ENCODE measurements at places on chromosomes 7 and 10.

DNA sequence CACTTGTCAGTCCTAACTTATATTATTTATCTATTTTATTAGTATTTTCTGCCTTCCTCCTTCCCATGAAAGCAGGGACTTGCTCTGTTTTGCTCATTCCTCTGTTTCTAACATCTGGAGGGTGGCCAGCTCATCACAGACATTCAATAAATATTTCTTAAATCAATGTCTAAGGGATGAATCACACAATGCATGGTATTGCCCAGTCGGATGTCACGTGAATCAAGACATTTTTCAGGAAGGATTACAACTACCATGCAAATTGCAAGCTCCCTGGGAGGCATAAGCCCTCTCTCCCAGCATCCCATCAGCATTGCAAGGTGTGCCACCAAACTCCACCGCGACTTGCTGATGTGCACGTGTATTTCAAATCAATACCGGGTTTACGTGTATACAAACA is 146.6 kb upstream of the RNF32 start:
- DNase-seq = peak; percentile 47

- no peak for DNase-seq
These were observed 30.1 kb upstream of the TNPO3 start for GRCh38 chr7:129084801-129085551.

- DNase-seq = no peak
These were observed 13.6 kb downstream of the KPNA7 start for GRCh38 chr7:99194301-99194700.

DNA sequence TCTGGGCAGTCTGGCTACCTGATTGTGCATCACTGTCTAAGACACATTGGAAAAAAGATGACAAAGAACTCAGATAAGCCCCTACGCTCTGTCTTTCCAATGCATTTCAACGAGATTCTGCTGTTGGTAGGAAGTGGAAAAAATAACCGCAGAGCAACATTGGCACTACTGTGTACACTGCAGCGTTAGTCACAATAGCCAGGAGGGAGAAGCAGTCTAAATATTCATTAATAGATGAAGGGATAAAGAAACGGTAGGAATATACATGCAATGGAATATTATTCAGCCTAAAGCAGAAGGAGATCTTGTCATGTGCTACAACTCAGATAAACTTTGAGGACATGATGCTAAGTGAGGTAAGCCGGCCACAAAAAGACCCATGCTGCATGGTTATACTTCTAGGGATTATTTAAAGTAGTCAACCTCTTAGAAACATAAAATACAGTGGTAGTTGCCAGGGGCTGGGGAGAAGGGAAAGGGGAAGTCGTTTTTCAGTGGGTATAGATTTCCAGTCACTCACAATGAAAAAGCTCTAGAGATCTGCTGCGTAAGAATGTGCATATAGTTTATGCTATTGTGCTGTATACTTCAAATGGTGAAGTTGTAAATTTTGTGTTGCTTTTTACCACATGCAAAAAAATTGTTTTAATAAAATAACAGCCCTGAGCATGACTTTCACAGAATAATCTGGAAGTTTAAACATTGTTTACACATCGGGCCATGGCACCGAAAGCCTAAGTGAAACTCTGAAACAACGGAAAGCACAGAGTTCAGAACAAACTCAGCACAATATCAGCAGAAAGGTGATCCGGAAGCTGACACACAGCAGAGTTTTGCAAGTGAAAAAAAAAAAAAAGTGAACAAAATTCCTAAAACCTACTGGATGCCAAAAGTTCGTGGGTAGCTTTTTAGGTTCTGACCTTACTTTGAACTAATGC is 40.1 kb downstream of the ELMO1 start:
- no peak for DNase-seq

GRCh38 chr7:121344093-121344492 is 15.3 kb downstream of the WNT16 start:
- DNase-seq = no peak

DNA sequence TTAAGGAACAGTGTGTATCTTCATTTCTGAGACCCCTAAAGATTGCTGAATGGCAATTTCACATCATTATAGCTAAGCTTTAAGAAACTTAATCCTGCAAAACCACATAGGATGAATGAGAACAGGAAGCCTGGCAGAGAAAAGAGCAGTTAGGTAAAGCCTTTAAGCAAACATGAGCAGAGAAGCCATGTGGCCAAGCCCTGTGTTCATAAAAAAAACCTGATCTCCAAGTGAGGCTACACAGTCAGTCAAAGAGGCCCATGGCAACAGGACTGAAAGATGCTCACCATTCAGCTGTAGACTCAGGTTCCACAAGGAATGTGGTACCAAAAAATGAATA is 9.3 kb downstream of the LIPA start:
- DNase-seq = no peak

- DNase-seq = no peak
These were observed 28.4 kb upstream of the CDK13 start for GRCh38 chr7:39921506-39922175.

GRCh38 chr10:15836807-15837206 is 23.5 kb downstream of the MINDY3 start:
- no peak for DNase-seq
